GM04503 (cell line): ENCODE measurements at places on chromosomes 4 and X.

DNA sequence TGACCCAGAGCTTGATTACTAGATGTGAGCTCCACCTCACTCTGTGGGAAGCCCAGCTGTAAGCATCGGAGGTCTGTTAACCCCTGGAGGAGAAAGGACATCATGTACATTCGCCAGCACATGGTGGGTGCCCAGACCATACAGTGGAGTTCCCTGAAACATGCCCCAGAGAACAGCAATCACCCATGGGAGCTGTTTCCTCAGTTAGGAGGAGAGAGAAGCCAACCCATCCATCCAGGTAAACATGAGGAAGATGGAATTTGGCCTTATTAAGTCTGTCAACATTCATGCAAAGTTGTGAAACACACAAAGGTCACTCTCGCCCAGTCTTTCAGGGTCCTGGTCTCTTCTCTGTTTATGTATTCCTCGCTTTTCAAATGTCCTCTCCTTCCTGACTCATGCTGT is 354.7 kb downstream of the ANK2 start:
- no peak for DNase-seq

GRCh38 chrX:2692221-2693112 is 1.4 kb downstream of the CD99 start:
- no peak for DNase-seq

GRCh38 chrX:46953597-46953996 is 41.4 kb downstream of the JADE3 start:
- no peak for DNase-seq

GRCh38 chr4:183960046-183960420 is 54.9 kb downstream of the STOX2 start:
- DNase-seq, result no peak

DNA sequence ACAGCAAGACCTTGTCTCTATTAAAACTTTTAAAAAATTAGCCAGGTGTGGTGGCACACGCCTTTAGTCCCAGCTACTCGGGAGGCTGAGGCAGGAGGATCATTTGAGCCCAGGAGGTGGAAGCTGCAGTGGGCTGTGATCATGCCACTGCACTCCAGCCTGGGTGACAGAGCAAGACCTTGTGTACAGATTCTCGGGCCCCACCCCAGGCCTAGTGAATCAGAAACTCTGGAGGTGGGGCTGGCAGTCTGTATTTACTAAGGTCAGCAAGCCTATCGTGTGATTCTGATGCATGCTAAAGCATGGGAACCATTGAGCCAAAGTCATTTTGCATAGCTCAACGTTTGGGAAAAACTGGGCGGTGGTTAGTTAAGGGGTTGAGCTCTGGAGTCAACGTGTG is 3.5 kb downstream of the S100G start:
- no peak for DNase-seq

- DNase-seq, result no peak
Observed at GRCh38 chr4:39181520-39181904, 817 bp upstream of the WDR19 start.

DNA sequence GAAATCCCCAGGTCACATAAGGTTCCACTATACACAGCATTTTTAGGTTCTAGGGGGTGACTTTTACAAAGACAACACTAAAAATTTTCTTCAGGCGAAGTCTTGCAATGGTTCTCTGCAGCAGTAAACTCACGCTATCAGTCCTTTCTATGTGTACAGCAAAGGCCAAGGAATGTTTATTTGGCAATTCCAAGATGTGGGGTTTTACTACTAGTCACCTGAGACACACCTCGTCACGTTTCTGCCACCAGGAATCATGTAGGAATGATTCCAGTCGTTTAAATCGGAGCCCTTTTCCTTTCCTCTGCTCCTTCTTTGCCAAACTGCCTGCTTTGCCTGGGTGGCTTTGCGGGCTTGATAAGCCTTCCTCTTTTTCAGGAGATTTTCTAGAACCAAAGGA is 75.9 kb upstream of the ENPEP start:
- no peak for DNase-seq

- DNase-seq, result no peak
Observed at GRCh38 chrX:11960031-11960430, 178.2 kb upstream of the FRMPD4 start.

GRCh38 chr4:87749883-87750282 is 49.5 kb upstream of the IBSP start:
- DNase-seq, result no peak

DNA sequence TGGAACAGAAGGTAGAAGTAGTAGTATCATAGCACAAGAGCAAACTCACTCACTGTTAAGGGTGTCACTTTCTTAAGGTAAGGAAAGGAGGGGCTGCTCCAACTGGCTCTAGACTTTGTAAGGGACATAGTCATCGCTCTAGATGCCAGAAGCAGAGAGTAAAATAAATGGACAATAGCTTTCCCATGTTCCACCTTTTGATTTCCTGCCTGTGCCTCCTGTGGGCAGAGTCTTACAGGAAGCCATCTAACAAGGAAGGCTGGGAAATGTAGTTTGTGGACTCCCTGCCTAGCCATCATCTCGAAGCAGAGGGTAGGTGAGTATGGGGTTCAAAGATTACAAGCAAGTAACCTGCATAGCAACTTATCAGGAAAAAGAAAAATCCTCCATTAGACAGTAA is 1.7 kb upstream of the METTL14 start:
- no peak for DNase-seq

DNA sequence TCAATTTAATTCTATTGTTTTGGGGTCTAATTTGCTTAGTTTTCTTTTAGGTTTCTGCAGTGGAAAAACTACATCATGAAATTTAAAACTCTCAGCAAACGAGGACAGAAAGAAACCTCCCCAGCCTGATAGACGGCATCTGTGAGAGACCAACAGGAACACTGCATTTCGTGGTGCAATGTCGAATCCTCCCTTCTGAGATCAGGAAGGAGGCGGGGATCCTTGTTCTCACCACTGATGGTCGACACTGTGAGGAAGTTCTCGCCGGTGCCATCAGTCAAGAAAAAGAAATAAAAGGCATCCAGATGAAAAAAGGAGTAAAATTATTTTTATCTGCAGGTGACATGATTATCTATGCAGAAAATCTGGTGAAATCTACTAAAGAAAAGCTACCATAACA is 16.5 kb downstream of the GAK start:
- DNase-seq, result no peak

DNA sequence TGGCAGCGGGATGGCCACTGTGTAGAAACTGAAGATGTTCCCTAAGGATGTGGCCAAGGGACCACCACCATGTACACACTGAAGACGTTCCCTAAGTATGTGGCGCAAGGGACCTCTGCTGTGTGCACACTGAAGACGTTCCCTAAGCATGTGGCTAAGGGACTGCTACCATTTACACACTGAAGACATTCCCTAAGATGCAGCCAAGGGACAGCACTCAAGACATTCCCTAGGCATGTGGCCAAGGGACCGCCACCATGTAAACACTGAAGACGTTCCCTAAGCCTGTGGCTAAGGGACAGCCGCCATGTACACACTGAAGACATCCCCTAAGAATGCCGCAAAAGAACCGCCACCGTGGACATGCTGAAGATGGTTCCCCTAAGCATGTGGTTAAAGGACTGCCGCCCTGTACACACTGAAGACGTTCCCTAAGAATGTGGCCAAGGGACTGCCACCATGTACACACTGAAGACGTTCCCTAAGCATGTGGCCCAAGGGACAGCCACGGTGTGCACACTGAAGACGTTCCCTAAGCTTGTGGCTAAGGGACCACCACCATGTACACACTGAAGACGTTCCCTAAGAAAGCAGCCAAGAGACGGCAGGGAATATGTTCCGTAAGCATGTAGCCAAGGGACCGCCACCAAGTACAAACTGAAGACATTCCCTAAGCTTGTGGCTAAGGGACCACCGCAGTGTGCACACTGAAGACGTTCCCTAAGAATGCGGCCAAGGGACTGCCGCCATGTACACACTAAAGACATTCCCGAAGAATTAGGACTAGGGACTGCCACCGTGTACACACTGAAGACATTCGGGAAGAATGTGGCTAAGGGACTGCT is 43.3 kb downstream of the DHRSX start:
- no peak for DNase-seq

DNA sequence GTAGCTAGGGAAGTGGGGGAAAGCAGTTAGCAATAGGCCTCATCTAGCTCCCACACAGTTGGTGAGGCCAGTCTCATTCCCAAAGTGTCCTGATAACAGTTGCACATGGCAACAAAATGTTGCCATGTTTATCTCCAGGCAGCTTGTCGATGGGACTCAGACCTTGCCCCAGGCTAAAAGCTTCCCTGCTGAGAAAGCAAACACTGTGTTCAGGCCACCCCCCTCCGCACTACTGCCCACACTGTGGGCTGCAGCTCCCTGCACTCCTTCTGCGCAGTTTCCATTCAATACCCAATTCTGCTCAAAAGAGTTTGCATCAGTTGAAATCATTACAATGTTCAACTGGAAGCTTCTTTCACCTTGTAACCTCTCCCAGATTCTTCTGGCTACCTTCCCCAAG is 287.8 kb upstream of the GK2 start:
- DNase-seq, result no peak

GRCh38 chr4:156553659-156554058 is 417.9 kb downstream of the PDGFC start:
- no peak for DNase-seq

DNA sequence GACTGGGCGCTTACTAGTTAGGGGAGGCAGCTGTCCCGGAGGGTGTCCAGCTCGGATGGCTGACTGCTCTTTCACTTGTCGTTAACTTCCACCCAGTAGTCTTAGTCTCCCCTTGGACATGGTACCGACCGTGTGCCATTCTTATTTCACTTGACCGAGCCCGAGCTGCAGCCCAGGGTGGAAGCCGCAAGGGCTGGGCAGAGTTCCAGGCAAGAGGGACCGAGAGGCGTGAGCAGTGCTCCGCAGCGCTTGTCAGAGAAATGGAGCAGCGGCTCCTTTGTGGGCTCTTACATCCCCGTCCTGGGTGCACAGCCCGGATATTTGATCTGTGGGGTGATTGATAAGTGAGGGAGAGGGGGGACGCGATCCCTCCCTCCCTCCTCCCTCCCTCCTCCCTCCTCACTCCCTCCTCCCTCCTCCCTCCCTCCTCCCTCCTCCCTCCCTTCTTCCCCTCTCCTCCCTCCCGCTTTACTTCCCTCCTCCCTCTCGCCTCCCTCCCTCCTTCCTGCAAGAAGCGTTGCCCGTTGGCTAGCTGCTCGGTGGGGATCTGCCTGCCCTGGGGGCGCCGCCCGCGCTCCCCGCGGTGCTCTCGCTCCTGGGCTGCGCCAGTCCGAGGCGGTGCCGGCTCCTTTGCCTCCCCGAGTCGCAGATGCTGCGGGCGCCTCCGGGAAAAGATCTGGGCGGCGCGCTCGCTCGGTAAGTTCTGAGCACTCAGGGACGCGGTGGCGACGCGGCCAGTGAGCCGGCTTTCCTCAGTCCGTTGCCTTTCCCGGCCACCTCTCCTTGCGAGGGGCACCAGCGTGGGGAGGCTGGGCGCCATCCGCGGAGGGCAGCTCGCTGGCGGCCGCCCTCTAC is at the start of gene SLITRK2:
SLITRK2 (plus strand) TSS at position 499 of the 855 bp plus-strand sequence. CDS start 4,597 bp downstream, outside the sequence.
- no peak for DNase-seq
